ENCODE measurements at places on chromosomes 5 and 9. TPM values are rescaled to one million over a fixed set of nuclear protein-coding genes. Genes with fewer than 3 reads are reported as not detected.

Gene FOCAD
- total RNA-seq = 7.8 TPM

Gene GRIN3A
- total RNA-seq = 0.37 TPM

Gene RBM27
- total RNA-seq = 17.7 TPM

Gene SOWAHA
- 93.5 TPM for total RNA-seq

Gene GRXCR2
- total RNA-seq = not detected

Gene DNAJB5
- total RNA-seq = 22.5 TPM

Gene FAM221B
- not detected for total RNA-seq

Gene IFNE
- not detected for total RNA-seq

Gene PPP3R2
- total RNA-seq = not detected

Gene IGFBPL1
- not detected for total RNA-seq

Gene SPOCK1
- 8.6 TPM for total RNA-seq

Gene SH3RF2
- total RNA-seq = 67.9 TPM

Gene PCDHGA4
- 1.6 TPM for total RNA-seq

Gene NR2F1
- 6.2 TPM for total RNA-seq

Gene CARD9
- total RNA-seq = 5.6 TPM

Gene SLC34A3
- total RNA-seq = not detected

Gene ANKH
- total RNA-seq = 72.5 TPM

Gene SOX30
- total RNA-seq = 0.75 TPM

Gene FOXD4L4
- 0.41 TPM for total RNA-seq

Gene CDX1
- 351 TPM for total RNA-seq

Gene INSL4
- total RNA-seq = not detected

Gene IFNK
- not detected for total RNA-seq

Gene NR5A1
- not detected for total RNA-seq

Gene RGS7BP
- total RNA-seq = not detected

Measured in transverse colon (tissue), 4 donors.